Keratinocyte (primary cell): ENCODE measurements at places on chromosomes 5 and 9. TPM values are rescaled to one million over a fixed set of nuclear protein-coding genes. Genes with fewer than 3 reads are reported as not detected.

- no peak for DNase-seq
These were observed 30.7 kb upstream of the VCAN start for GRCh38 chr5:83440826-83441225.

GRCh38 chr5:472076-472655, 29.2 kb downstream of the EXOC3 start:
- DNase-seq, result no peak

LVRN gene
- 0.05 to 0.23 TPM (median 0.08 TPM) in 3 replicates for polyA plus RNA-seq

- no peak for DNase-seq
These were observed 39.5 kb downstream of the CCNJL start for GRCh38 chr5:160272889-160273288.

- DNase-seq, result no peak
These were observed 40.6 kb downstream of the CAMK2A start for GRCh38 chr5:150248946-150249345.

DBH gene
- polyA plus RNA-seq, result not detected in 3 replicates
